CD4-positive, alpha-beta T cell (primary cell): ENCODE measurements at places on chromosomes 13 and 19. TPM values are rescaled to one million over a fixed set of nuclear protein-coding genes. Genes with fewer than 3 reads are reported as not detected.

SIGLEC8 gene
- total RNA-seq: not detected

SHD gene
- 0.64 TPM for total RNA-seq

PLK5 gene
- total RNA-seq: 0.14 TPM

ATXN8OS gene
- total RNA-seq: not detected

ZSCAN5A gene
- total RNA-seq: 4.4 TPM

SIPA1L3 gene
- total RNA-seq: 15.5 TPM

TMEM272 gene
- 2.8 TPM for total RNA-seq

PLVAP gene
- total RNA-seq: not detected

ATP8B3 gene
- 2.5 TPM for total RNA-seq

IL12RB1 gene
- 22.5 TPM for total RNA-seq

DNA sequence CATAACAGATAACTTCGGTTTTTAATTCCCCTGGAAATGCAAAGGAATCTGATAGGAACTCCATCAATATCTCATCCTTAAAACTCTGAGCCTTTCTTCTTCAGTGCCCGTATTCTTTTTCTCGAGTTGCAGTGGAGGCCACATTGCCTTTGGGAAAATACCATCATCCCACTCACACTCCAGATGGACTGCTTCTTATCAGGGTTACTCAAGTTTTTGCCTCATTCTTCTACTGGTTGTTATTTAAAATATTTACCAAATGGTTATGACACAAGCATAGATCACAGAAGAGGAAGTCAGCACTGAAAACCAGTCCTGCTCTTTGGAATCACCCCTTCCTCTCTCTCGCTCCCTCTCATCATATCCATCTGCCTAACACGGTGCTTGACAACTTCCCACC, 1020.5 kb upstream of the SLC10A2 start:
- no peak for DNase-seq

- no peak for DNase-seq
Observed at GRCh38 chr13:74131227-74131626, 3.0 kb downstream of the KLF12 start.

DNA sequence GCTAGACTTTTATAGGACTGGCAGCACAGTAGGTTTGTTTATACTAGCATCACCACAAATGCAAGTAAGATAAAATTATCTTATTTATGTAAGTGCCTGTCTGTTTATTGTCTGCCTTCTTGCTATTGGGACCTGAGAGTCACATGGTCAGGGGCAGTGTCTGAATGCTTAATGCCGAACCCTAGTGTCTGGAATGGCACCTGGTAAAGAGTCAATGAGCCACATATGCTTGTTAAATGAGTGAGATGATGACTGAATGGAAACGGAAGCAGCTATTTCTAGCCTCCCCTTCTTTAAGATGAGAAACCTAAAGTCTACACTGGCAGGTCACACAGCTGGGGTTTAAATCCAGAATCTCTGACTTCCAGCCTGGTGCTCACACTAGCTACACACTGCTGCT, 92.2 kb downstream of the STOML3 start:
- DNase-seq: no peak

GRCh38 chr13:45320876-45321629, 19.9 kb downstream of the TPT1 start:
- no peak for DNase-seq

DNA sequence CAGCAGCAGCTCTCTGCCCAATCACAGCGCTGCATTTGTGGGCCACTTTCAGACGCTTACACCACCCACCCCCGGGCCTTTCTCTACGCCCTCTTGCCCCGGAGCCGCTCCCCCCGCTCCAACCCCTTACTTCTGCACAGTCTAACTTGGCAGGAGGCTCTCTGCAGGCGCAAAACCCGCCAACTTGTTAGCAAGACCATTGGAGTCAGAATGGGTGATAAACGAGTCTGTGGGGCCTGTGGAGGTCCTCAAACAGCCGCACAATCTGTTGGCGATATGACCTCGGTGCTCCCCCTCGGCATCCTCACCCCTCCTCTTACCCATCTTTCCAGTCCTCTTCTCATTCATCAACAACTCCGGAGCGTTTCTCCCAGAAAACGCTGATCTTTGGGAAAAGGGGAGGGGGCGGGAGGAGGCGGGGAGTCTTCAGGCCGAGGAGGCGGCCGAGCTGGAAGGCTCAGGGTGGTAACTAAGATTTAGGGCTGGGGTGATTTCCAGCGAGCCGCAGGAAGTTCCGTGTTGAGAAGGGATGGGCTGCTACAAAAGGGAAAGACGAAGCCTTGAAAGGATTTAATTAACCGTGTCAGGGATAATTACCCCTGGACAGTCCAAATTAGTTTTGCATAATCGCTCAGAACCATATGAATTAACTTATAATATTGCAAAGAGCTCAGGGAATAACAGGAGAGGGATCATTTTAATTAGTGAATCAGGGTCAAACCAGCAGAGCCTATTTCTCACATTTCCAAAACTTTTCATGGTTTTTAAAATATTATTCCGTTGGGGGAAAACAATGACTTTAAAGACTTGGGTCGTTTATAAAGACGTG, 4.1 kb downstream of the SOX21 start:
- DNase-seq: no peak

DNA sequence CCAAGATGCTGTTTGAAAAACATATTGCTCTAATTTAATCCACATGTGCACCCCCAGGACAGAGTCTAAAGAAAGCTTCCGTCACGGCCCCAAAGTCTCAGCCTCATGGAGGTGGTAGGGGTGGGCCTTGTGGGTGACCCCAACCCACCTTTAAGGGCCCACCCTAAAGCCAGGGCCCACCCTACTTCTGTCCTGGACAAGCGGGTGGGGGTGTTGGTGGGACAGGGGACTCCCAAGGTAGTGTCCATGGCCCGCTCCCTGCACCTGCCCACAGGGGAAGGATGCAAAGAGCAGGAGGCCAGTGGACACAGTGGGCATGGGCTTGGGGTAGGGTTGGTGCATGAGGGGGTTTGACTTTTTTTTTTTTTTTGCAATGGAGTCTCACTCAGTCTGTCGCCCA, 66.8 kb downstream of the KCTD15 start:
- no peak for DNase-seq

GRCh38 chr13:98856983-98857382, 104.5 kb upstream of the SLC15A1 start:
- no peak for DNase-seq

GRCh38 chr19:14494910-14495671, 836 bp downstream of the GIPC1 start:
- DNase-seq: no peak

GRCh38 chr19:56991912-56992311, 127.9 kb upstream of the USP29 start:
- no peak for DNase-seq

DNA sequence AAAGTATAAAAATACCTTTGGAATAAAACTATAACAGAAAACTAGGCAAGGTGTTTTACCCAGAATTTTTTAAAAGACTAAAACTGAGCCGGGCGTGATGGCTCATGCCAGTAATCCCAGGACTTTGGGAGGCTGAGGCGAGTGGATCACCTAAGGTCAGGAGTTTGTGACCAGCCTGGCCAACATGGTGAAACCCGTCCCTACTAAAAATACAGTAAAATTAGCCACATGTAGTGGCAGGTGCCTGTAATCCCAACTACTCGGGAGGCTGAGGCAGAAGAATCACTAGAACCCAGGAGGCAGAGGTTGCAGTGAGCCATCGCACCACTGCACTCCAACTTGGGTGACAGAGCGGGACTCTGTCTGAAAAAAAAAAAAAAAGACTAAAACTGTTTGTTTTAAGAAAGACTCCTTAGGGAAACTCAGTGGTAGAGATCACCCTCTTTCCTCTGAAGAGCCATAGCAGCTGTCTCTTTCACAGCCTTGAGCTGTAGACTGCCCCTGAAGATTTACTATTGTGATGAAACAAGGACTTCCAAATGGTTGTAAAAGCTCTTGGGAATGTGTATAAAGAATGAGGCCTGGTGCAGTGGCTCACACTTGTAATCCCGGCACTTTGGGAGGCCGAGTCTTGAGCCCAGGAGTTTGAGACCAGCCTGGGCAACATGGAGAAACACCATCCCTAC, 14.7 kb upstream of the KCTD4 start:
- DNase-seq: no peak

GRCh38 chr19:38411041-38411712, 8.3 kb downstream of the FAM98C start:
- no peak for DNase-seq

- no peak for DNase-seq
Observed at GRCh38 chr13:50025436-50025835, 10.2 kb downstream of the KCNRG start.

DNA sequence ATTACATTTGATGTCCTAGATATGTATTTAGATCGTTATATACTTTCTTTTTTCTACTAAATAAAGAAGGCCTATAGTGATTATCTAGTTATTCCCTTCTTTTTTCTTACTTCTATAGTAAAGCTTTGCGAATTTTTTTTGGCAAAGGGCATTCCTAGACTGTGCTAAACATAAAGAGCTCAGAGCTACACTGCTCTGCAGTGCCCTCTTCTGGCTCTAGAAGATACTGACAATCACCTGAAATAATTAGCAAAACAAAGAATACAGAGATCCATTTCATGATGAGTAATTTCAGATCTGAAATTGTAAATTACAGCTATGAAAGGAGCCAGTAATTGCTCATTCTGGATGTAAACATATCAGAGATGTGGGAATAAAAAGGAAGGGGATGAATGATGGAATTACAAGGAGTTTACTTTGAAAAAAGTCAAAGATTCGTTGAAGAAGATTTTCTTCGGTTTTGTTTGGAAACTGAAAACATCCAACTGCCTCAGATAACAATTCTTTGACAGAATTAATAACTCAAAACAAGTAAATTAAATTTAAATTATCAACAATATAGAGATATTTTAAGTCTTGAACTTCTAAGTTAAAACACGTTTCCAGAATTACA, 288.5 kb downstream of the NALCN start:
- no peak for DNase-seq

DNA sequence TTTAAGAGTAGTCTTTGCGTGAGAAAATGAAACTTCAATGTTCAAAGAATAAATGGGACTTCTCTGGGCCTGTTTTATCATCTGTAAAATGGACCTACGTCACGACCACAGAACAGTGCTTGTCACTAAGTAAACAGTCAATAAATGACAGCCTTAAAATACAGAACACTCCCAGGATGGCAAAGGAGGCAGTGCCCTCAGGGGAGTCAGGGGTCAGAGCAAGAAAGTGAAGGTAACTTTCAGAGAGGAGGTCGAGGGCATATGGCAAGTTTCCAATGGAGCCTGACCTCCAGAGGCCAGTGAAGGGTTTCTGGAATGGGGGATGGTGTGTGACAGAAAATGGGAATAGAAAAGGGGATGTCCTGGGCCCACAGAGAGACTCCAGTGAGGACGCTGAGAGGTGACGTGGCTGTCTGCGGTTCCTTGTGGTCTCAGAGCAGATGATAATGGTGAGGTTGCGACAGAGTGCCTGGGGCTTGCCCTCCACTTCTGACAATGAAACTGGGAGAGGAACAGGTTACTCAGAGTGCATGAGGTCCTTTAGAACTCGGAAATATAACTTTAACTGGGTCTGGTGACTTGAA, 91.8 kb downstream of the UBL3 start:
- no peak for DNase-seq

- no peak for DNase-seq
Observed at GRCh38 chr13:19581675-19582074, 20.3 kb upstream of the TPTE2 start.

- no peak for DNase-seq
Observed at GRCh38 chr19:5308451-5309437, 31.9 kb downstream of the PTPRS start.

- DNase-seq: no peak
Observed at GRCh38 chr19:5291588-5292193, 48.9 kb downstream of the PTPRS start.

DNA sequence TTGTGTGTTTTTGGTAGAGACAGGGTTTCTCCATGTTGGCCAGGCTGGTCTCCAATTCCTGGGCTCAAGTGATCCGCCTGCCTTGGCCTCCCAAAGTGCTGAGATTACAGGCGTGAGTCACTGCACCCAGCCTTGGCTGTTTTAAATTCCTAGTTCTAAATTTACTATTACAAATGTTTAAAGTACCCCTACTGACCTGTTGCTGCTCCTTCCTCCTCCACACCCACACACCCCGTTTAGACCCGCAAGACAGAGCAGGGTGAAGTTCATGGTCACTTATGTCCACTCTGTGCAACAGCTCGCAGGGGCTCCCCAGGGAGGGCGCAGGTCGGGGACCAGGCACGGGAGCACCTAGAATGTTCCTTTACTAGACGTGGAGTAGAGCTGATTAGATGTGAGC, 28.7 kb downstream of the TMEM161A start:
- no peak for DNase-seq

- DNase-seq: peak; percentile 97
Observed at GRCh38 chr19:15418579-15419412, at the start of gene AKAP8L. Gene AKAP8L, minus strand, starts transcription at chr19:15418988. Its CDS starts 65 bp downstream, at chr19:15418923.

- DNase-seq: no peak
Observed at GRCh38 chr13:113970810-113971470, 2.9 kb downstream of the C13orf46 start.

GRCh38 chr13:23377983-23378632, 55.4 kb downstream of the SACS start:
- no peak for DNase-seq

DNA sequence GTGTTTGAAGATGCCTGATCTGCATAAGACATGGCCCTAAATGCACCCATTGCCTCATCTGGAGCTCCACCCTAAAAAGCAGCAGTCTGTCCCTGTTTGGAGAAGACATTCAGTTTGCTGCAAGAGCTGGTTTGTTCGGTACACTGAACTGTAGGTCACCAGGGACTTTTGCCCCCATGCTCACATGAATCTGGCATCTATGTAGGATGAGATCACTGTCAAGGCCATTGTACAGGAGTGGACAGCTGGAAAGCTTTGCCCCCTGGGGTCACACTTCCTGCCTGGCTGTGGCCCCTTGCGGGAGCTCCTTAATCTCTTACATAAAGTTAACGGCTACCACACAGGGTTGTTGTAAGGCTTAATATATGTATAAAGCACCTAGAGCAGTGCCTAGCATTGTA, 73.0 kb downstream of the IPO5 start:
- no peak for DNase-seq

- DNase-seq: no peak
Observed at GRCh38 chr19:57643734-57644133, 10.8 kb downstream of the ZNF211 start.

GRCh38 chr19:34732612-34733211, 1.3 kb upstream of the ZNF181 start:
- no peak for DNase-seq

GRCh38 chr13:42574011-42574410, at the start of gene TNFSF11:
Gene TNFSF11, plus strand, starts transcription at chr13:42574152. Its CDS starts 152 bp downstream, at chr13:42574304.
- DNase-seq: peak; percentile 35
